ENCODE measurements at places on chromosomes 1 and 21.

GRCh38 chr1:100353071-100353801, 930 bp downstream of the CDC14A start:
- DNase-seq, result peak; percentile 32

GRCh38 chr1:157325220-157325619, 187.0 kb upstream of the ETV3 start:
- DNase-seq, result no peak

- DNase-seq, result no peak
These were observed 90.3 kb downstream of the DISP1 start for GRCh38 chr1:222905151-222905550.

GRCh38 chr1:219402925-219403324, 210.0 kb downstream of the ZC3H11B start:
- DNase-seq, result no peak

GRCh38 chr1:215845234-215845891, 278.3 kb downstream of the KCTD3 start:
- no peak for DNase-seq

DNA sequence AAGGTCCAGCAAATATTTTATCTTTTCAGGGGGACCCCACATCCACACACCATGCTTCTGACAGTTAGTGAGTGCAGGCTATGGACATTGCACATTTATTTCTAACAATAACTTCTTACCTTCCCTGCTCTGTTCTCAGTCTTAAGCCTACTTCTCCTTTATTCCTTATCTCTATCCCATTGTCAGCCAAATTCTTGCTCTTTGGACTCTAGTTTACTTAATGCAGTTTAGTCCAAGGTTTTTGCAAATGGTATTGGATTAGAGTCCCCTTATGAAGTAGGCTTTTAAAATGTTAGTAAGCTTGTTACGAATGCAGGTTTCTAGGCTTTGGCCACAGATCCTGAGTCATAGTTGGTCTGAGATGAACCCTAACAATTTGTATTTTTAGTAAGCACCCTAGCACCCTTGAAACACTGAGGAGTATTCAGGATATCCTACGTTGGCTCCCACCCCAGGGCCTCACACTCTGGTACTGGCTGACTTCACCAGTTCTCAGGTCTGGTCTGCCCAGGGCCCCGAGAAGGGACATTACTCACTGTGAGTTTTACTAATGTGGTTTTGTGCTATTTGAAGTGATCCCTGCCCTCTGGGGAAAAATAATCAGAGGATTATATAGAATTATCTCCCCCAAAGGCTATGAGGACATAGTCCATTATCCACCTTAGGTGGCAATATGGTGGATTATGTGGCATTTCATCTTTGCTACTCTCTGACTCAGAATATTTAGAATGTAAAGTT, 239.5 kb downstream of the TGFB2 start:
- no peak for DNase-seq

DNA sequence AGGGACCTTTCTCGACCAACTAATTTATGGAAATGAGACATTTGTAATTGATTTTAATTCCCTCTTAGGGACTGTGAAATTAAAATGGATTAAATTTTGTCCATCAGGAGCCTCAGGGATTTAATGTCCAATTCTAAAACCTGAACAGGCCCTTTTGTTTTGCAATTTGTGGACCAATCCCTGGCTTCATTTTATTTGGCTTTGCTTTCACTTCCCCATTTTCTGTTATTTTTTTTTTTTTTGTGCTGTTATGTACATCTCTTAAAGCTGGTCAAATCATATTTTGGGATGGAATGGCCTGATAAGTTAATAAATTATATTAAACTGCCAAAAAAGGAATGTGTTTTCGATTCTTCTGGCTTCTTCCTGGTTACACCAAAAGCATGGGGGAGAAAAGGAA, 28.9 kb downstream of the ZSCAN20 start:
- DNase-seq, result no peak

GRCh38 chr1:211704543-211704942, 29.1 kb upstream of the NEK2 start:
- no peak for DNase-seq

- no peak for DNase-seq
These were observed 29.9 kb upstream of the ACTL8 start for GRCh38 chr1:17725084-17725719.

DNA sequence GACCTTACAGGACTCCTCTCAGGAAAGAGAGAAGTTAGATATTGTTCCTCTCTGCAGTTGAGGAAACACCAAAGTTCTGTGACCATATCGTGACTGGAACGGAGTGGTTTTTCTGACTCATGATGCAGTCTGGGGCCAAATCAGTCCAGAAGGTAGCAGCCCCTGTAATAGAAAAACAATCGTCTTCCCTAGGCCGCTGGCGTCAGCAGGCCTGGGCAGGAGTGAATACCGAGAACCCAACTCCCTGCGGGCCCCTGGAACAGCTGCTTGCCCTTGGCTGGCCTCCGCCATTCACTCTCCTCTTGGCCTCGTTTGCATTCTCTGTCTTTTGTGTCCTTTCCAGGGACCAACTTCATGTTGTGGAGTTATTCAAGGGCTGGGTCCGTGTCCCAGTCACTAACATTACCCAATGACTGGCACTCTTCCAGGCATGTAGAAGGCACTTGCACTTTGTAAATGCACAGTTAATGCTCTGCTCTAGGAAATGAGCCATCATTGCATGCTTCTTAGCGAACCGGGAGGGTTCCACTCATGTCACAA, 10.9 kb upstream of the CD101 start:
- DNase-seq, result no peak

DNA sequence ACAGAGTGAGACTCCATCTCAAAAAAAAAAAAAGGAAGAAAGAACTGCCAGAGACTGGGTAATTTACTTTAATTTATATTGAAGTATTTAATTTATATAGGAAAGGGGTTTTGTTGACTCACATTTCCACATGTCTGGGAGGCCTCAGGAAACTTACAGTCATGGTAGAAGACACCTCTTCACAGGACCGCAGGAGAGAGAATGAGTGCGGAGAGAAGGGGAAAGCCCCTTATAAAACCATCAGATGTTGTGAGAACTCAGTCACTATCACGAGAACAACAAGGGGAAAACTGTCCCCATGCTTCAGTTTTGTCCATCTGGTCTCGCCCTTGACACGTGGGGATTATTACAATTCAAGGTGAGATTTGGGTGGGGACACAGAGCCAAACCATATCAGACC, 25.8 kb upstream of the PPP1R8 start:
- peak; percentile 2 for DNase-seq

DNA sequence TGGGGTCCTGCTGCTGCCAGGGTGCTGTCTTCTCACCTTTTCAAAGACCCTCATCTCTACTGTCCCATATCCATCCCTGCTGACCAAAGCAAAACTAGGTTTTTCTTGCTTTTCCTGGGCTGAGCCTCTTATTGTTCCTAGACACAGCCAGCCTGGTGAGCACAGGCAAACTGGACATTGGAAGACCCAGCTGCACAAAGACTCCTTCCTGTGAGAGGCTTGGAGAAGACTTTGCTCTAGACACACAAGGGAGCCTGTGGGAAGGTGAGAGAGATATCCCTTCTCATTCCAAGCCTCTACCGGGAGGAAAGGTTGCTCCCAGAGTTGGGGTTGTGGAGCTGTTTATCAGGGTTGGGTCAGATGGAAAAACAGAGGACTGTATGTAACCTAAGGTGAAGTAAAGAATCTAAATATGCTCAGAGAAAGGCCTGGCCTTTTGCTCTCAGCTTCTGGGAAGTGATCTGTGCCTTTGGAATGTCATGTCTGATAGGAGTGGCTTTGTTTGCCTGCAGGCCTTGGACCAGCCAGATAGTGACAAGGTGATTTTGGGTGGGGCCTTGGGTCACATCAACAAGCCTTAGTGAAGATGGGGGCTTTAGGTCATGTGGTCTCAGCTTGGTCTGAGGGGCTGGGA, 87.6 kb upstream of the RUNX1 start:
- no peak for DNase-seq

GRCh38 chr1:208024406-208024805, 113.5 kb upstream of the CD34 start:
- no peak for DNase-seq

GRCh38 chr1:232853994-232854797, 49.0 kb downstream of the MAP10 start:
- no peak for DNase-seq

DNA sequence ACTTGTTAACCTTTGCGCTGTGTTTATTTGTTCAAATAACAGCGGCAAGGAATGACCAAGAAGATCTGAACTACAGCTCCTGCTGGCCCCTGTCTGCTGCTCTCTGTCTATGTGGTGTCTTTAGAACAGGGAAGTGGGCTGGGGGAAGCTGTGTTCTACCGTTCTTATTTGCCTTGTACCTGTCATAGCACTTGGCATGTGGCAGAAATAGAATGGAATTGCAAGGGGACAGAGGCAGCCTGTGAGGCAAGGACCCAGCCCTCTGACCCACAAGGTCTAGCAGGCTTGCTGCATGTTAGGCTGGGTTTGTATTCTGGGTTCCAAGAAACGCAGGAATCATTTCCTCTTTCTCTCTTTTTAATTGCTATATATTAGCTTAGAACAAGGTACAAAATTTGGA, 20.7 kb downstream of the HMGCS2 start:
- no peak for DNase-seq

GRCh38 chr1:25649505-25650288, 33.1 kb downstream of the MAN1C1 start:
- DNase-seq, result no peak

GRCh38 chr1:38746941-38747600, 112.5 kb downstream of the RRAGC start:
- DNase-seq, result no peak

DNA sequence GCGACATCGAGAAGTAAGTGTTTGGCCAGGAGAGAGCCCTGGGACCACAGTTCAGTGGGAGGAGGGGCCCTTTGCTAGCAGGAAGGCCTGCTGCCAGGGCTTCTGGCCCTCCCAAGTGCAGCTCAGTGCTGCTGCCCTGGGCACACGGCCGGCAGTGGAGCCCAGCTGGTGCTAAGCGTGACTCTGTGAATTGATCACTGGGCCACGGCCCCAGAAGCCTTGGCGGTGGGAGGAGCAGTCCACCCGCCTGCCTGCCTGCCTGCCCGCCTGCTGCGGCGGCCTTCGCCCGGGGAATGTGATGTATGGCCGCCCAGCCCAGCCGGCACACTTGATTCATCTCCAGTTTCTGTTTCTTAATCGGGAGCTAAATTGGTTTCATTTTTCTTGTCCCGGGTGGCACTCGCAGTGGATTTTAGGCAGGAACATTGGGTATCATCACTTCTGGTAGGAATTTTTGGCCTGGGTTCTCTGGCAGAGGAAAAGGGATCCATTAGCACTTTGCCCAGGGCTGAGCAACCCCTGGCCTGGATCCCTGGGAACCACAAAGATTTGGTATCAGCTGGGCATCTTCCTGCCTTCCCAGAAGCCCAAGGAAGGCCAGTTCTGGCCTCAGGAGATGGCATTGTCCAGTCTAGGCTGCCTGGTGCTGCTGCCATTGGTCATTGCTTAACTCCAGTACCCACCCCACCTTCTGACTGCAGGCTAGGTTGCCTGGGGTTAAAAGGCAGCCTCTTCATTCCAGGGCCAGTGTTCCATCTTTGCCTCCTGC, 28.6 kb downstream of the TMEM53 start:
- no peak for DNase-seq

- no peak for DNase-seq
These were observed 99.1 kb downstream of the ASTN1 start for GRCh38 chr1:177065430-177065829.

GRCh38 chr1:10779201-10779600, 17.2 kb downstream of the CASZ1 start:
- no peak for DNase-seq

- DNase-seq, result no peak
These were observed 217.6 kb downstream of the LTN1 start for GRCh38 chr21:28775071-28775470.

Measured in CD4-positive, alpha-beta T cell treated with Interleukin-15 for 4 hours (primary cell).